ENCODE measurements at places on chromosomes 2 and 18.

- no peak for DNase-seq
These were observed 82.3 kb downstream of the ARL4C start for GRCh38 chr2:234414596-234414995.

- no peak for DNase-seq
These were observed 18.4 kb downstream of the TMEM247 start for GRCh38 chr2:46497766-46498165.

- DNase-seq, result no peak
These were observed 159.2 kb upstream of the SCN7A start for GRCh38 chr2:166653185-166653813.

DNA sequence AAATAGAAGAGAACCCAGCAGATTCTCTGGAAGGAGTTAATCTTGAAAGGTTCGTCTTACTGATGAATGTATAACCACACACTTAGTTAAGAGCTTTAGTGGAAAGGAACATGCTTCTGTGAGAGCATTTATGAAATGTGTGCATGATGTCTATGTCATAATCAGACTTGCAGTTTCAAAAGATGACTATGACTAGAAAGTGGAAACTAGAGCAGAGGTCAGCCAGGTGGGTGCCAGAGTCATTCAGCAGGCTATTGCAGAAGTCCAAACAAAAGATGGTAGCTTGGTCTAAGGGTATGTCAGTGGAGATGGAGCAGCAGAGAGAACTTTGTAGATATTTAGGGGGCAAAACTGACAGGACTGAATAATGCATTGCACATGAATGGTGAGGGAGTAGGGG, 825.8 kb downstream of the DCC start:
- no peak for DNase-seq

GRCh38 chr2:168729455-168729854, 73.0 kb upstream of the NOSTRIN start:
- no peak for DNase-seq

DNA sequence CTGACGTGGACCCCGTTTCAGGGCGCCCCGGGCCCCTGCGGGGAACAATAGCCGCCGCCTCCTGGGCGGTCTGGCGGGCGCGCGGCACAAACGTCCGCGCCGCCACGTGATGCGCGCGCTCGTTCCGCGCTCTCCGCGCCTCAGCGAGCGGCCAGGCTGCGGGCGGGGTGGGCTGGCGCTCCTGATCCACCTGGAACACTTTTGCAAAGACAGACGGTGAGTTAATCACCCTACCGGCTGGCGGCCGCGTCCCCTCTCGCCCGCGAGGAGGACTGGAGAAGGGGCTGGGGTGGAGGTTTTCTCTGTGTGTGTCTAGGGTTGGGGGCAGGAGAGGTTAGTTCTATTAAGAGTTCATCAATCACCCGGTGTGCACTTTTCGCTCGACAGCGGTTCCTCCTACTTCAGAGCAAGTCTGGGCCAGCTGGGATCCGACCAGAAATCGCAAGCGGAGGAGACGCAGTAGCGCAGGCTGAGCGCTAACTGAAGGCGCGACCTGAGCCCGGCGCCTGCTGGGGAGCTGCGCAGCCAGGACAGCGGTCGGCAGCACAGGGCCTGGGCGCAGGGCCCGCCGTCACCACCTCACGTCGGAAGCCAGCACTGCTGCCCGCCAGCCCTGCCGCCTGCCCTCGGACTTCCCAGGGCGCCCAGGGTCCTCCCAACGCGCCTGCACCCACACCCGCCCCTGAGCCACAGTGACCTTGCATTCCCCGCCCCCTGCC, 10.3 kb upstream of the HOXD1 start:
- DNase-seq, result no peak

GRCh38 chr2:214543386-214543955, 132.6 kb downstream of the VWC2L start:
- no peak for DNase-seq

GRCh38 chr2:70712916-70713315, 55.1 kb downstream of the ADD2 start:
- DNase-seq, result no peak

GRCh38 chr2:108226564-108226963, 13.2 kb upstream of the SULT1C3 start:
- no peak for DNase-seq

DNA sequence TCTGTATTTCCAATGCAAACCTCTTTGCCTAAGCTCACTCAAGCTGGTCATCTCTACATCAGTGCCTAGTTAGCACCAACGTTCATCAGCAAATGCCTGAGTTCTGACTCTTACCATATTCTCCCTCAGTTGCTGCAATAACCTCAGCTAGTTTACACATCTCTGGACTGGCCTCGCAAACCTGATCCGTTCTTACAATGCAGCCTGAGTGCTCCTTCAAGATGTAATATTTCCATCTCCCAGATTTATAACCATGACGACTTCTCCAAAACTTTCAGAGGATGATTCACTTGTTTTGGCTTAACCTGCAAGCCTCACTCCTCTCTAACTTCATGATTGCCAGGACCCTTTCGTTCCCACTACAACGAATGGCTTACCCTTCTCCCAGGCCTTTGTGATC, 69.7 kb downstream of the DIPK1C start:
- DNase-seq, result no peak

- no peak for DNase-seq
These were observed 45.2 kb downstream of the FAM178B start for GRCh38 chr2:96940980-96941775.

DNA sequence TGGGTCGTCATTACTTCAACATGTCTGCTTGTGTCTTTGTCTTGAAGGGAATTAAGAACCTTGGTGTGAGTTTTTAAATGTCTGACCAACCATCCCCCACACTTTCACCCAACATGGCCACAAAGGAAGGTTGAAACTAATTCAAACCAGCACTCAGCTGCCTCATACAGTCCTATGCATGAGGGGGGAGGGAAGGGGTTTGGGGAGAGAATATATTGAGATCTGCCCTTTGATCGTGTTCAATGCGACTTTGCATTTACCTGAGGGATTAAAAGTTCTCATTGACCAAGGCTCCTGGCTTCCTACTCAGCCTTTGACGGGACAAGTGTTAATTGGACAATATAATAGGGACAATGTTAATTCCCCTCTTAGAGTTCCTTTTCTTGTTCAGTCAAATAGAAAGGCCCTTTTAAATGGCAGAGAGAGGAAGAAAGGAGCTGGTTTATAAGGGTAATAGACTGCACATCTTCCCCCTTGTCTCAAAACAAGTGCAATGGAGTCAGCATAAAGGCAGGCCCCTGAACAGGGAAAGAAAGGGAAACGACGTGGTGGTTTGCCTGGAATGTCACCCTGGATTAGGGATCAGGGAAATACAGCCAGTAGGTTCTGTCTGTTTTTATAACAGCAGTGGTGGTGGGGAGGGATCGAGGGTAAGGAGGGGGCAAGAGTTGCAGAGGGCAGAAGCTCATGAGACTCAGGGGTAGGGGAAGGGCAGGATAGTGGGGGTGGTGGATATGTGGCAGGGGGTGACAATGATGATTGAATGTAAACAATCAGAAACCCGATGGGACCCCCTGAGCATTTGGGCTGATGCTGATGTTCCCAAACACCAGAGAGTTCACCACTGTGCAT, 198.7 kb downstream of the MYCN start:
- no peak for DNase-seq
